Activated T-cell treated with anti-CD3 and anti-CD28 coated beads for 4 hours (primary cell): ENCODE measurements at places on chromosomes 1 and 21.

DNA sequence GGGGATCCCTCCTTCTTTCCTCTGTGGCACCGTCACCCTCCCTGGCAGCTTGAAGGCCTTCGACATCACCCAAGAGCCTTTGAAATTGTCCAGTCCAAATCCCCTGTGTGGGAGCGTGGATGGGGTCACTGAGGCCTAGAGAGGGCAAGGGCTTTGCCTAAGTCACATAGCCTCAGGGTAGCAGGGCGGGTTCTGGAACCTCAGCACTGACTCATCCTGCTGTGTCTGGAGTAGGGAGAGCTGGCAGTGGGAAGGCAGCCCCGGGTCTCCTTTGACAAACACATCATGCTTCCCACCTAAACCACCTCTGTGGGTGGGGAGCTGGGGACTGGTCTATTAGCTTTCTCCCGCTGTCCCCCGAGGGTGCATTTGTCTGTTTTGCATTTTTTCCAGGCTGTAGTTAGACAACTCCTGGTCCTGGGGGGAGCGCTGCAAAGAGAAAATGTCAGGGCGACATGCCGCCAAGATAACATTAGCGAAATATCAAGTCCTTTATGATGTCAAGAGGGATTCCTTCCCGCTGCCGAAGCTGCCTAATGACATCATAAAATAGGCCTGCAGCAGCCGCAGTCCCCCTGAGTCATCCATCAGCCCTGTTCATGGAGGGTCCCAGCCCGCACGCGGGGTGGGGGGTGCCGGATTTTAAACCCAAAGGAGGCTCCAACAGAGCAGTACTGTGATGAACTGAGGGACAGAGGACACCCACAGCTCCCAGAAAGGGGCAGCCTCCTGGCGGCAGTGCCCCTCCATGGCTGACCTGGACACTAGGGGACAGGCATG lies 77.0 kb upstream of the POU3F1 start:
- no peak for DNase-seq

GRCh38 chr1:29708381-29708780 lies 472.1 kb downstream of the PTPRU start:
- DNase-seq = no peak

DNA sequence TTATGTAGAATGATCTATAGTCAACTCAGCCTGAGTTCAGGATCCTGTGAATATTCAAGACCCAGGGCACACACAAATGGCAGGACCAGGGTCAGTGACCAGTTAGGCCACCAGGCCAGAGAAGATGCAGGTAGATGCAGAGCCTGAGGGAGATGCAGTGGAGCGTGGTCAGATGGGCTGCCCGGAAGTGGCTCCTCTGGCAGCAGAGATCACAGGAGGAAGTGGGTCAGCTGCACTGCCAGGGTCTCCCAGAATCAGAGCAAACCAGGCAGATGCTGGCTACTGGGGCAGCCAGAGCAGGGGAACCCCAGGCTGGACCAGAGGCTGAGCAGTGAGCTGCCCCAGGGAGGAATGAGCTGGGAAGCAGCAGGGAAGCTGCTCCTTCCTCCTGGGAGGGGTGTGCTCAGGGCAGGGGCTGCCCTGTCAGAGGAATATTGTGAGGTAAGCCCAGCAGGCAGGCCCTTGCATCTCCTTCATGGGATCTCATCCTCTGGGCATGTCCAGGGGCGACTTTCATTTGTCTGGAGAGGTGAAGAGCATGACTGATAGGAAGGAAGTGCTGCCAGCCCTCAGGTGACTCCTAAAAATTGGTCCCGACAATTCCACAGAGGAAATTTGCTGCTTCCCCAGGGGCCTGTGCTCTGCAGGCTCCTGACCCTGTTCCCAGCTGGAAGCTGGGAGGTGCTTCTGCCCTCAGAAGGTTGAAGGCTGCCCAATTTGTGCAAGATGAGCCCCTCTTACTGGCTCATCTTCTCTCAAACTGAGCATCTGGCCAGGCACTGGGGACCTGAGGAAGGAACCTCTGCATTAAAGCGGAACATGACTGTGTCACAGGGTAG lies 49.3 kb downstream of the STUM start:
- DNase-seq = no peak

DNA sequence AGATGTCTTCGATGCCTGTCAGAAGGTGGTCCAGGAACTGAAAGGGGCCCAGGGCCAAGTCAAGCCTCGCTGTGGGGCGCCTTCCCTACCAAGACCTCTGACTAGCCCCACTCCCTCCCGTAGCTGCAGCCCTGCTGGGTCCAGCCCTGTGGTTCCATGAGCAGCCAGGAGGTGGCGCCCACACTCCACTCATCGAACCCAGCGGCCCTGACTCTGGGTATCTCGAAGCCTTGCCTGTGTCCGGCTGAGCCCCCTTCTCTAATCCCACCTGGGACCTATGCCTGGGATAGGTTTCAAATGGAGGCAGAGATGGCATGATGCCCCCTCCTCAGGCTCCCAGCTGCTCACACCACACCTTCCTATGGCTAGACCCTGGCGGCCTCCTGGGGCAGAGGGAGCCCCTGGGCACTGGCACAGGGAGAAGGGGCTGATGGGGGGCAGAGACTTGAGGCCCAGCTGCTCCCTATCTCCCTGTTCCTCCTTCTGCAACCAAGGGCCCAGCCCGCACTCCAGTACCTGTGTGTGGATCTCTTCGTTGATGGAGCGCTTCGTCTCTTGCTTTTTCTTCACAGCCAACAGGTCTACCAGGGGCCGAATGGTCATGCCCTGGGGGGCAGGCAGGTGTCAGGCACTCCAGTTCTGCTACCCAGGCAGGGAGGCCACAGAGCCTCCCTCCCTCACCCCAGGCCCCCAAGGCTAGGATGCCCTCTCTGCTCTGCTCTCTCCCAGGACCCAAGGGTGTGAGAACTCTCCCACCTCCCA lies 52.0 kb downstream of the SLC9A1 start:
- DNase-seq = peak; percentile 77

DNA sequence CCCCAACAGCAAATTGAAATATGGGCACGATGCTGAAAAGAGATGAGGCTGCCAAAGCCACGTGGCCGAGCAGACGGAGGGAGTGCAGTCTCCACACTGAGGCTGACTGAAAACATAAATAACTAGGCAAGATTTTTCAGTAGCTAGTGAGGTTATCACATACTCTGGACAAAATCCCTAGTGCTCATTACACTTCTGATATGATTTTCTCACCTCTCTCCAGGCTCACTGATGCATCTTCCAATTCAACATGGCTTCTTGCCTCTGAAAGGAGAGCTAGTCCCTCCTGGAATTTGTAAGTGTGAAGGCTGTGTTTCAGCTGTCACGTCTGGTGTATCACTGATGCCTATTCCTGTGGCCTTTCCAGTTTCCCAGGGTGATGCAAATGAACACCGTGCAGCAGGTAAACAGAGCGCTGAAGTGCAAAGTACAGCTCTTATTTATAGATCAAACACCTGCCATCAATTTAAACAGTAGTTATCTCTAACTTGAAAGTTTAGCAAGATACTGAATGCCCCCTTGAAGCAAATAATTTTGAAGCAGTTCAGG lies 656.1 kb downstream of the KIF26B start:
- no peak for DNase-seq

- no peak for DNase-seq
Measured at GRCh38 chr1:91499904-91500755, 521 bp upstream of the CDC7 start.

DNA sequence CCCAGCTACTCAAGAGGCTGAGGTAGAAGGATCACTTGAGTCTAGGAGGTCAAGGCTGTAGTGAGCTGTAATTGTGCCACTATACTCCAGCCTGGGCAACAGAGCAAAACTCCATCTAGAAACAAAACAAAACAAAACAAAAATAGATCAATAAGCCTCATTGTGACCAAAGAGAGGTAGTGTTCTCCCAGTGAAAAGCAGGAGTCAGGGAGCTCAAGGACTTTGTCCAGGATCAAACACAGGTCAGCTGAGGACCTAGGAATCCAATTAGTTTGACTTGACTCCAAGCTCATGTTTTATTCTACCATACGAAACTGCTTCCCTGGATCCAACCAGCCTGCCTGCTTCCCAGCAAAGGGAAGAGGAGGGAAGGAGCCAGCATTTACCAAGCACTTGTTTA lies 21.5 kb upstream of the QSOX1 start:
- DNase-seq = no peak
